Activated CD4-positive, alpha-beta T cell treated with anti-CD3 and anti-CD28 coated beads, Interleukin-2, amount 10 ng/mL, durations not matched to agents 24 days and 14 days (primary cell): ENCODE measurements at places on chromosomes 1 and 21.

DNA sequence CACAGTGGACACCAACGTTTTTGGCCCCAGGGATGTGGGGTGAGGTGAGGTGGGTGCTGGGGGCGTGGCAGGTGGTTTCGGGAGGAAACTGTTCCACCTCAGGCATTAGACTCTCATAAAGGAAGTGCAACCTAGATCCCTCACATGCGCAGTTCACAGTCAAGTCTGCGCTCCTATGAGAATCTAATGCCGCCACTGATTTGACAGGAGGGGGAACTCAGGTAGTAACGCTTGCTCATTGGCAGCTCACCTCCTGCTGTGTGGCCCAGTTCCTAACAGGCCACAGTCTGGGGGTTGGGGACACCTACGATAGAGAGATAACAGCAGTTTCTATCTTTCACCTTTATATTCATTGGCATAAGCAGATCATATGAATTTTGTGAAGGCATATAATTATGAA, 347.1 kb downstream of the VAV3 start:
- DNase-seq = no peak

GRCh38 chr1:207944571-207944970, 33.6 kb upstream of the CD34 start:
- DNase-seq = no peak

DNA sequence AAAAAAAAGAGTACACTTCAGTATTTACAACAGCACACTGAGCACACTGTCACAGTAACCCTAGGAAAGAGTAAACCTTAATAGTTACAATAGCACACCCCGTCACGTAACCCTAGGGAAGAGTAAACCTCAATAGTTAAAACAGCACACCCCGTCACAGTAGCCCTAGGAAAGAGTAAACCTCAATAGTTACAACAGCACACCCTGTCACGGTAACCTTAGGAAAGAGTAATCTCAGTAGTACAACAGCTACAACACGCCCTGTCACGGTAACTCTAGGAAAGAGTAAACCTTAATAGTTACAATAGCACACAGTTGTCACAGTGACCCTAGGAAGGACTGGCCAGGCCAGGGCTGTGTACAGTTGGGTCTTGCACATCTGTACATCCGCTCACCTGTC, 3.0 kb downstream of the CDK11A start:
- DNase-seq = peak; percentile 48

DNA sequence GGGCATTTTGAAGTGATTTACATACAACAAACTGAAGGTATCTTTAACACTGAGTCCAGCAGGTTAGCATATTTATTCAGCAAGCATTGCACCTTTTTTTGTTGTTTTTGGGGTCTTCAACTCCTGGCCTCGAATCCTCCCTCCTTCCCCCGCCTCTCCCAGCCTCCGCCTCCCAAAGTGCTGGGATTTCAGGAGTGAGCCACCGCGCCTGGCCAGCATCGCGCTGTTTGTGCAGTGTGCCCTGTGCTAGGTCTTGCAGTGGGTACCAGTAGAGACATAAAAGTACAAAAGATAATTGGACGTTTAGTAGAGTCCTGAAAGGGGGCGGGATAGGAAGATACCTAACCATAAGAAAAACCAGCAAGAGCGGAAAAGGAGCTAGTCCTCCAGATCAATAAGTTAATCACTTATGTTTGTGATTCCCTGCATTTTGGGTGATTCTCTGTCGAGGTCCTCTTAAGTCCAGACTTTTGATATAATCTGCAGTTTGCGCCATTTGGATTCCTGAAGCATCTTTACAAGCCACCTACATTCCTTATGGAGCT, 111.8 kb downstream of the OSBPL9 start:
- no peak for DNase-seq
